ENCODE measurements at places on chromosomes 3 and 15. TPM values are rescaled to one million over a fixed set of nuclear protein-coding genes. Genes with fewer than 3 reads are reported as not detected.

The SLC2A2 gene
- total RNA-seq, result not detected

The CAMKV gene
- total RNA-seq, result 7.8 TPM

The TRIM42 gene
- total RNA-seq, result not detected

The QRICH1 gene
- 80.0 TPM for total RNA-seq

The TTLL13 gene
- total RNA-seq, result not detected

The GPR149 gene
- not detected for total RNA-seq

The MESP2 gene
- total RNA-seq, result not detected

The FAM107A gene
- not detected for total RNA-seq

The IL5RA gene
- total RNA-seq, result not detected

The LEKR1 gene
- total RNA-seq, result 6.4 TPM

The AADAC gene
- not detected for total RNA-seq

The SERINC4 gene
- total RNA-seq, result not detected

The ARGFX gene
- total RNA-seq, result not detected

The NTRK3 gene
- 0.11 TPM for total RNA-seq

The MITF gene
- total RNA-seq, result not detected

The BMF gene
- total RNA-seq, result 5.4 TPM

The PTH1R gene
- not detected for total RNA-seq

DNA sequence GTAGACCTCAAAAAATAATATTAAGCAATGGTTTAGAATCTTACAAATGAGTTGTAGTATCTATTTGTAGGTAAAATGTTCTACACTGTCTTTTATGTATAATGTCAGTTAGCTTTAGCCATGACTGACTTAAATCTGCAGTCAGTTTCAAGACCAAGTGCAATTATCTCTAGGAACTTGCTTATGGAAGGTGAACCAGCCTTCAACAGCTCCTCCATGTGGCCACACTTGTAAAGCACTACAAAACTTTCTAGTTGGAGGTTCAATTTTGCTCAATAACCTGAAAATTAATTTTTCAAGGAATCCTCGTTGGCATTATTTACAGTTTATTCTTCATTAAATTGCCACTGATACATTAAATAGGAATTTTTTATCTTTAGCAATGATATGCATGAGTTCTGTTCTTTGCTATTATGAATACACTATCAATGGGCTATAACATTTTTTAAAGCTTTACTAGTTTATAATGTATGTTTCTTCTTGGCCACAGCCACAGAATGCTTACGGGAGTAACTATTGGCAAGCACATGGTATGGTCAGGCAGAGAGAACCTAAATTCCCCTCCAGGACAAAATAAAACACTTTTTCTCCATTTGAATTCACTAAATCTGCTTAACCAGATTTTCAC lies 315.3 kb upstream of the UBE2E2 start:
- DNase-seq, result peak; percentile 65

- no peak for DNase-seq
These were observed 33.3 kb downstream of the COL6A5 start for GRCh38 chr3:130378677-130379191.

- DNase-seq, result no peak
These were observed 5.2 kb upstream of the NOX5 start for GRCh38 chr15:69009341-69009740.

GRCh38 chr3:41581700-41582099 lies 380.2 kb downstream of the ULK4 start:
- no peak for DNase-seq

- DNase-seq, result no peak
These were observed 275.3 kb upstream of the GOLGA6L4 start for GRCh38 chr15:83960192-83960829.

- DNase-seq, result no peak
These were observed at the start of gene TBC1D21 for GRCh38 chr15:73873456-73873855. TBC1D21 (plus strand) TSS chr15:73873564; CDS start chr15:73873710, 146 bp downstream.

GRCh38 chr15:27769652-27770051 lies 329.5 kb downstream of the OCA2 start:
- no peak for DNase-seq

GRCh38 chr3:69088063-69088462 lies 3.3 kb downstream of the ARL6IP5 start:
- DNase-seq, result no peak

GRCh38 chr3:127639173-127640041 lies 10.4 kb downstream of the PODXL2 start:
- no peak for DNase-seq

DNA sequence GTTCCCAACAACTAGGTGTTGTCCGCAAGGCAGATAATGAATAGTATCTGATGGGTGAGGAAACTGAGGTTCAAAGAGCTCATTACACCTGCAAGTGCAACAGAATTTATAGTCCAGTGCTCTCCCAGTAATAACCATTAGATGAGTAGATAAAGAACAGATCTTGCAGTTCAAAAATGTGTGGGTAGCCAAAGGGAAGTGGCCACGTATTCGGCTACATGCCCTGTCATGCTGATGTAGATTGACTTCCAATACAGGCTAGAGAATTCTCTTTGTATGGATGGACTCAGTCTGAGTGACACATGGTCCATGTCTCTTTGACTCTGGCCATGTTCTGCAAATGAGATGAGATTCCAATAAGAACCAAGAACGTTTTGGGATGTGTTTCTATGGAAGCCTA lies 187.9 kb upstream of the LPP start:
- peak; percentile 54 for DNase-seq

DNA sequence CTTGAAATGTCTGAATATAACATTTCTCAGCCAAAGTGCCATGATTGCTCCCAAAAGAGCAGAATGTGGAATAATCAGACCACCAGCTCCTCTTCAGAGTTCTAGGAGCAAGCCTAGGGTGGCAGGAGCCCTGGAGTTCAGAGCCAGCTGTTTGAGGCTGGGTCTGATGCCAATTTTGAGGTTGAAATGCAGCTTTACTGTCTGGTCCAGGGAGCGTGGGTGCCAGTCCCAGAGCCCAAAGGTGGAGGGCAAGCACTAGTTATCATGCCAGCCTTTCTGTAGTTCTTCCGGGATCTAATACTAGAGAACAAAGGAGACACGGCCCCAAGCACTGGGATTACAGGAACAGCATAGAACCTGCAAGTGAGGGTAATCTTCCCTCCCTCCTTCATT lies 69.3 kb downstream of the TNFAIP8L3 start:
- no peak for DNase-seq

- no peak for DNase-seq
These were observed 70.0 kb downstream of the UBE3A start for GRCh38 chr15:25368850-25369249.

DNA sequence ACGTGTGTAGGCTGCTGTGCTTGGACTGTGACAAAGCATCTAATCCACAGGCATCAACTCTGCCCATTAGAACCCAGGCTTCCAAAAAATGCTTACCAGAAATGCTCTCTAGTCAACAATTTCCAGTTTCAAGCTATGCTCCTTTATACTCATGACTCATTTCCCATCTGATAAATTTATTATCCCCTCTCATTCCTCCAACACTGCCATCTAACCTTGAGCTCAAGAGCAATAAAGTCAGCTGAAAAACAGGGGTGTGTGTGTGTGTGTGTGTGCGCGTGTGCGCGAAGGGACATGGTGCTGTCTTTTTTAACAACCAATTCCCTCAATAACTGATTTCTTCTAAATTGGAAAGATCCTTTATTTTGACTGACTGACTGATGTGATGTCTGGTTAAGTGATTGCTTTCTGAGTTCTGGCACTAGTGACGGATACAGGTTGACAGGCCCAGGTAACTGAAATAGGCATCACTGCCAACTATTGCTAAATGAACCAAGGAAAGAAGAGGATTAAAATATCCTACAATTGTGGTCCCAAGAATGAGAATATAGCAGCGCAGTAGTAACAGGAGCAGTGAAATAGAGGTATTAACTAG lies 405.5 kb downstream of the ZNF385D start:
- no peak for DNase-seq

DNA sequence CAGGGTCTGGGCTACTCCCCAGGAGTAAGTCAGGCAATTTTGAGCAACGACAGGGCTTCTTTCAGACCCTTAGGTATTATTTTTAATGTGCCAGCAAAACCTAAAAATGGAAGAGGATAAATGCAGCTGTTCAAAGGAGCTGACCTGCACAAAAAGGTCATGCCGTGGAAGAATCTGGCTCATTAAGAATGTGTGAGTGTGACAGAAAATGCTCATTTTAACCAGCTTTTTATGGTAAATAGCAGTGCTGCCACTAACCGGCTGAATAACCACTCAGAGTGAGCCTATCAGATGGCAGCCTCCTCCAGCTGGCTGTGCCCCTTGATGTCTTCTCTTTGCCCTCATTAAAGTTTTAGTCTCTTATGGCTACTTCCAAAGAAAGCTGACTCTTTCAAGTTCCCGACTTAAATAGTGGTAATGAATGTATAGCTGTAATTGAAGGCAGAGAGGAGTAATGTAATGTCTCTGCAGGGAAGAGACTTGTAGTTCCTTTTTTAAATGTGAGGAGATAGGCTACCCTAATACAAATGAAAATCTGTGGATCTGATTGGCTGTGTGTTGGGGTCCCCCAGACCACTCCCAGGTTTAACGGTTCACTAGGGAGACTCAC lies 9.5 kb upstream of the FSTL1 start:
- DNase-seq, result no peak

GRCh38 chr3:57158813-57159738 lies 6.1 kb downstream of the IL17RD start:
- no peak for DNase-seq

- no peak for DNase-seq
These were observed 40.6 kb downstream of the LYZL4 start for GRCh38 chr3:42369832-42370231.

DNA sequence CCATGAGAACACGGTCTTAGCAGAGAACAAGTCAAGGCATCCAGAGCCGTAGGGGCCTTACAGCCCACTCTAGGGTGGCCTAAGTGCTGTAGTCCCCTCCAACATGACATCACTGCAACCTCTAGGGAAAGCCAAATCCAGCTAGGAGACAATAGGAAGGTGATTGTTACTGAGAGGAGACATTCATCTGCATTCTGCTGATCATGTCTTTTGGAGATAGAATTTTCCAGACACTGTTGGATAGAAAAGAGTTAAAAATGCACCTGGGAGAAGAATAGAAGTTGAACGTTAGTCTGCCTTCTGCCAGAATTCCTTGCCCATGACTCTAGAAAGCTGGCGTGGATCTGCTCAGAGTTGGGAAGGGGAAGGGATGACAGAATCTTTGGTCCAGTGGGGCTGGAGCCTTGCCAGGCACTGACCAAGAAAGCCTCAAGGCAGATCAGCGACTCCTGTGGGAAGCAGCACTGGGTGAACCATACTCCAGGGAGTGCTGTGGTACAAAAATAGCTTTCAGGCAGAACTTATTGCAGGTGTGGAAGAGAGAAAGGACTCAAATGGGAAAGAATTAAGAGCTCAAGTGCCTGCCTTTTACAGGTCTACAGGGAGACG lies 44.8 kb upstream of the RAF1 start:
- no peak for DNase-seq

DNA sequence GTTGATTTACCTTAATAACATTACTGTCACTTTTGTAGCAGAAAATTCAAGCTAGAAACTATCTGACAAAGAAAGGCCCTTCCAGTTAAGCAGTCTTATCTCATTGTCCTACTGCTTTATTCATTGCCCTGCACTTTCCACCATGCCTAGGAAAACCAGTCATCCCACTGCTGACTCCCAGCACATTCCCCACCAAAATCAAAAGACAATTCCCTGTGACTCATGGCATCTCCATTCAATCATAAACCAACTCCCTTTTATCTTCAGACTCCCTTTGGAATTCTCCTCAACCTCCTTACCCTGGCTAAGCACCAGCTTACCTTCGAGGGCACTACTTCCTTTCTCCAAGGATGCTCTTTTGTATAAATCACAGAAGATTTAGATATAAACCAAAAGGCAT lies 184.3 kb downstream of the PLCH1 start:
- no peak for DNase-seq

DNA sequence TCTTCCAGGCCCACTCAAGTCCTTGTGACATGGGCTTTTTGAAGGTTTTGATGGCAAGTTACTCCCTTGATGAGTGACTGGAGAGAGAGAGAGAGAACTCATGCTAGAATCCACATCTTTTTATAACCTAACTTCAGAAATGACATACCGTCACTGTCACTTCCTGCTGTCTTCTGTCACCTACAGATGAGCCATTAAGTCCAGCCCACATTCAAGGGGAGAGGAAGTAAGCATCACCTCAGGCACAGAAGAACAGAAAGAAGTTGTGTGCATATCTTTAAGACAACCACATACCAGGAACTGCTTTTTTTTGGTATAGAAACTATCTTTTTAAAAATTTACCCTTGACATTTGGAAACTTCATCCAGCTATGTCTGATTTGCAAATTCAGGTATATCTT lies 16.6 kb upstream of the TXNRD3 start:
- DNase-seq, result peak; percentile 48

DNA sequence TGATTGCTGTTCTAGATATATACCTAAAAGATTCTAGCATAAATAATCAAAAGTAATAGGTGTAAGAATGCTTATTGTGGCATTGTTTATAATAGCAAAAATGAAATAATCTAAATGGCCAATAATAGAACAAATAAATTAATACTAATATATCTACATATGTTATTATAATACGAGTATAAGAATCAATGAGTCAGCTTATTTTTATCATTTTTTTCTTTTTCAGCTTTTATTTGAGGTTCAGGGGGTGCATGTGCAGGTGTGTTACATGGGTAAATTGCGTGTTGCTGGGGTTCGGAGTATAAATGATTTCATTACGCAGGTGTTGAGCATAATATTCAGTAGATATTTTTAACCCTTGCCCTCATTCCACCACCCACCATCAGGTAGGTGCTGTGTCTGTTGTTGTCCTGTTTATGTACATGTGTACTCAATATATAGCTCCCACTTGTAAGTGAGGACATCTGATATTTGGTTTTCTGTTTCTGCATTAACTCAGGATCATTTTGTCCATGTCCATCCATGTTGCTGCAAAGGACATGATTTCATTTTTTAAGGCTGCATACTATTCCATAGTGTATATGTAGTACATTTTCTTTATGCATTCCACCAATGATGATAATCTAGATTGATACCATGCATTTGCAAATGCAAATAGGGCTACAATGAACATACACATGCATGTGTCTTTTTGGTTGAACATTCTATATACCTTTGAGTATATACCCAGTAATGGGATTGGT lies 122.2 kb upstream of the GMNC start:
- DNase-seq, result no peak

DNA sequence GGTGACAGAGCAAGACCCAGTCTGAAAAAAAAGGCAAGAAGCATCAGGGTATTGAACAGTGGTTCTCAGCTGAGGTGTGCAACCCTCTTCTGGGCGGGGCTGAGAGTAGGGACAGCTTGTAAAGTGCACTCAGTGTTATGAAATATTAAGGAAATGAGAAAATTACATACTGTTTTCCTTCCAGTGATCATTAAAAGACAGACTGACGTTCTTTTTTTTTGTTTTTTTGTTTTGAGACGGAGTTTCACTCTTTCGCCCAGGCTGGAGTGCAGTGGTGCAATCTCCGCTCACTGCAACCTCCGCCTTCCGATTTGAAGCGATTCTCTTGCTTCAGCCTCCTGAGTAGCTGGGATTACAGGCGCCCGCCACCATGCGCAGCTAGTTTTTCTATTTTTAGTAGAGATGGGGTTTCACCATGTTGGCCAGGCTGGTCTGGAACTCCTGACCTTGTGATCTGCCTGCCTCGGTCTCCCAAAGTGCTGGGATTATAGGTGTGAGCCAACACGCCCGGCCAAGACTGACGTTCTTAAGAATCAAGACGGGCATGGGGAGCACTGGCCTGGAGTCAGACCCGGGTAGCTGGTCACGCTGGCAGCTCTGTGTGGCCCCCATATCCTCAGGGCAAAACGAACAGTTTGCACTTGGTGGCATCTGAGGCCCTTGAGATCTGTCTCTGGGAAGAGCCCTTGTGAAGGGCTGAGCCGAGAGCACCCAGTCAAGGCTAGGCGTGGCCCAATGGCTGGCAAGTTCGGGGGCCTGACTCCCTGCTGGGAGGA lies 11.4 kb downstream of the MAN2A2 start:
- DNase-seq, result no peak
